ENCODE measurements at places on chromosomes 6 and 20. TPM values are rescaled to one million over a fixed set of nuclear protein-coding genes. Genes with fewer than 3 reads are reported as not detected.
A peak's percentile ranks its signal among the peaks of the same experiment; 100 is the strongest.

The TBX18 gene
- 85.4 TPM for total RNA-seq

The DEF6 gene
- total RNA-seq: 9.1 TPM

The SLC17A1 gene
- not detected for total RNA-seq

The HSPA1L gene
- 1.2 TPM for total RNA-seq

The CASP8AP2 gene
- 13.9 TPM for total RNA-seq

The LAMA5 gene
- total RNA-seq: 289 TPM

The DZANK1 gene
- total RNA-seq: 3.2 TPM

The KIF25 gene
- total RNA-seq: not detected

The PNLDC1 gene
- total RNA-seq: not detected

- DNase-seq: no peak
These were observed 101.6 kb downstream of the TAF4 start for GRCh38 chr20:61963885-61964674.

DNA sequence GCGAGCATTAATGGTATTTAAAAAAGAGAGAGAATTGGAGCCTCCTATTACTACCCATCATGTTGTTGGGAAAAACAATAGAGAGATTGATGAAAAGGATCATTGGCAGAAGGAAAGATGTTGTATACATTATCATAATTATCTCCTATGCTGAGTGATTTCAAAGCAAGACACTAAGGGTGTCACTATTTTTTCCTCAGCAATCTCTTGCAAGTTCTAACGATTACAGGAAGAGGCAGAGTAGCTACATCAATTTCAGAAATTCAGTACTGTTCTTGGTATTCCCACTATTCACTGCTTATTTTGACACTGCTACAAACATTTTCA is 891.2 kb downstream of the C6orf118 start:
- DNase-seq: no peak

DNA sequence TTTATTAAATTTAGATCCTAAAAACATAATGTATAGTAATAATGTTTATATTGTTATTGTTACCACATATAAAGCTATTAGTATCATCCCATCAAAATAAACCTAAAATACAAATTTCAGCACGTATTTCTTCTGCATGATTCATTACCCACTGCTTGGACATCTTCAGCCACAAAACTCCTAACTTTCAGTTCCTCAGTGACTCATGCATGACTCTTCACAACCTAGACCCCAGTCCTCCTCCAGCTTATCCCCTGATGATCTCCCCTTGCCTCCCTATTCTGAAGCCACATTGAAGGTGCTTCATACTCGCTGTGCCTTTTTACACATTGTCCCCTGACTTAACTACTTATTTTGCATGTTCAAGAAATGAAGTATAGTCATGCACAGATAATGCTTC is 11.2 kb upstream of the GPRC6A start:
- DNase-seq: no peak

DNA sequence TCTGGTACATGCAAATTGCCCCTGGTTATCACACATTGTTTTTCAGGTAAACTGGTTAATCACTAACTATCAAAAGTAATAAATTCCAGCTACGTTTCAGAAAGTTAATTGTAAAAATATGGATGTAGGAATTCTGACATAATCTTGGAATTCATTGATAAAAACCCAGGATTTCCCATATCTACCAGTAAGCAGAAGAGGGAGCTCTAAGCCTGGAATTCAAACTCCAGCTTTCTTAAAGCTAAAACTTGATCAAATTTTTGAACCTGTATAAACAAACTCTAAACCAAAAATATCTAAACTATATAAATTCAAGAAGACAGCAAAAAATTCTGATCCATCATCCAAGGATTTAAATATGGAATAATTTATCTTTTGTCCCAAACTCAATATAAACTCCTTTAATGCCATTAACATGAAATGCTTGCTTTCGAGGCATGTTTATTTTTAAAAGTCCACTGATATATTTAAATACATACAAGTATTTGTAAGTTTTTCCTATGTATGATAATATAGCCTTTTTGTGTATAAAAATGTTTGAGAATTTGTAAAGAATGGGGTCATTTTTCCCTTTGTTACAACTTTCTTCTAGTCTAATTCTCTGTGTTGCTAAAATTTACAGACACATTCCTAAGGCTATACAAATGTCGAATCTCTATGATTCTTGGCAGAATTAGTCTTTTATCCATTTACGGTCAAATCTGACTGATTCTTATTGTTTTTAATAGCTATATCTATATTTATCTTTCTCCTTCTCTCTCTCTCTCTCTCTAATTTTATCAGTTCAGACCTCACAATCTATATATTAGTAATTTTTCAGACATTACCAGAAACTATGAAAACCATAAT is 91.4 kb upstream of the RNF217 start:
- no peak for DNase-seq

DNA sequence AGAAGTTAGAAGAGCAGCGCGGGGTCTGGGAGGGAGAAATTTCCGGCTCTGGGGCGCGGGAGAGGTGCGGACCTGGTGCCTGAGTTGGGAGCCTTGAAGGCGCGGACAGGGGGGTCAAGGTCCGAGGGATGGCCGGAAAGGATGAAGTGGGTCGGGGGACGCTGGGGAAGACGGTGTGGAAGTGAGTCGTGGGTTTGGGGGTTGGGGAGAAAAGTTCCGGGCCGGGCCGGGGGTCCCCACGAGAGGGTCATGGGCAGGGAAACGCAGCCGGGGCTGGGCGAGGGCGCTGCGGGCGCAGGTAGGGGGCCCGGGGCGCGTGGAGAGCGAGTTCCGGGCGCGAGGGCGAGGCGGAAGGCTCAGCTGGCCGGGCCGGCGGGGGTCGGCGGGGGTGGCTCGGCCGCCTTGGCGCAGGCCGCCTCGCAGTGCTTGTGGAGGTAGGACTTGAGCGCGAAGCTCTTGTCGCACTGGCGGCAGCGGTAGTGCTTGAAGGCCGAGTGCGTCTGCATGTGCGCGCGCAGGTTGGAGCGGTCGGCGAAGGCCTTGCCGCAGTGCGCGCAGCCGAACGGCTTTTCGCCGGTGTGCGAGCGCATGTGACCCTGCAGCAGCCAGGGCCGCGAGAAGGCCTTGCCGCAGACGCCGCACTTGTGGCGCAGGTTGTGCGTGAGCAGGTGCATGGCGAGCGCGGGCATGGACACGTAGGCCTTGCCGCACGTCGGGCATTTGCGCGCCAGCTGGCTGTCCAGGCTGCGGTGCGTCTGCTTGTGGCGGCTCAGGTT is 10.5 kb upstream of the SRXN1 start:
- DNase-seq: no peak

DNA sequence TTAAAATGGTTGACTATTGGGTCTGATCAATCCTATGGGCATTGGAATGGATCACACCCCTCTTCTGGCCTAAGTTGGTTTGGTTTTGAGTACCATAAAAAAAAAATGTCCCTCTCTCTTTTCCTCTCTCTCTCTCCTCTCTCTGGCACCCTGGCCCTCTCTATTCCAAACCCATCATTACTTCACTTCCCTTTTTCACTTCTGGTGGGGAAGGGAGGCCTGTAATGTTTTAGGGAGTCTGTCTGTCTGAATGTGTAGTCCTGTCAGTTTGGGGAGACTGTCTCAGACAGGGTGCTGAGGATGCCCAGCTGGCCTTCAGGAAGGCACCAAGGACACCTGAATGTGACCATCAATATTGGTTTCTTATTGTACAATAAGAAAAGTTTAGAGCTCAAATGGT is 165.8 kb downstream of the CD24 start:
- no peak for DNase-seq

- no peak for DNase-seq
These were observed 1.9 kb downstream of the FOXA2 start for GRCh38 chr20:22582386-22582963.

DNA sequence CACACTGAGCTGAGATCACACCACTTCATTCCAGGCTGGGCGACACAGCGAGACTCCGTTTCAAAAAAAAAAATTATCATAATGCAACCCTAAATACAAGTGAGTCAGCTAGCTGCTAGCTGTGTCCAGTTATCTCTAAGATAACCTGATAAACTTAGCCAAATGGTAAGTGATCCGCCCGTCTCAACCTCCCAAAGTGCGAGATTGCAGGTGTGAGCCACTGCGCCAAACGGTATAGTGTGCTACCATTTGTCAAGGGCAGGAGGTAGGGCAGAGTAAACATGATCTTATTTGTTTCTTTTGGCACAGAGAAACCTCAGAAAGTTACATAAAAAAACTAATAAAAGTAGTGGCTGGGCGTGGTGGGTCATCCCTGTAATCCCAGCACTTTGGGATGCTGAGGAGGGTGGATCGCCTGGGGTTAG is 4.7 kb upstream of the C6orf132 start:
- no peak for DNase-seq

DNA sequence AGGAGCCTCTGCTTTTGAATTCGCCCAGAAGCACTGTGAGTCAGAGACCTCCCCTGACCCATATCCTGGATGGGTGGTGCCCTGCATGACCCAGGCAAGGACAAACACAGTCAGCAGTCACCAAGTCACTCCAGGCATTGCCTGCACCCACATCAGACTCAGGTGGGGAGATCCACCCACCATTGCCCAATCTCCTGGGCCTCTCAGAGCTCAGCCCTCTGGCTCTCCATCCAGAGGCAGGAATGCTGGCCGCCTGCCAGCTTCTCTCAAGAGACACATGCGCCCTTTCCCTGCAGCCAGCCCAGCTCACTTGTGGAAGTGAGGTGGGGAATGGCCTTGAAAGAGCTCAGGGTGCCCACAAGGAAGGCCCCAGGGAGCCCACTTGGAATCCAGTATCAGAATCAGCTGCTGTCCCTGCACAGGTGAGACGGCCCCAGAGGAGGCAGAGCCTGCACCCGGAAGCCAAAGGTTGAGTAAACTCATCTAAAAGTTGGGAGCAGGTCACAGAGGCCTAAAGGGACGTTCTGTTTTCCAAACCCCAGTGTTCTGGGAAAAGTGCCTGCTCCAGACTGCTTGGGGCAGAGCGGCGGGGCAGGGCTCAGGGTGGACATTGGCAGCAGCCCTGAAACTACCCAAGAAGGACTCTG is 129.8 kb downstream of the PREX1 start:
- peak; percentile 79 for DNase-seq

DNA sequence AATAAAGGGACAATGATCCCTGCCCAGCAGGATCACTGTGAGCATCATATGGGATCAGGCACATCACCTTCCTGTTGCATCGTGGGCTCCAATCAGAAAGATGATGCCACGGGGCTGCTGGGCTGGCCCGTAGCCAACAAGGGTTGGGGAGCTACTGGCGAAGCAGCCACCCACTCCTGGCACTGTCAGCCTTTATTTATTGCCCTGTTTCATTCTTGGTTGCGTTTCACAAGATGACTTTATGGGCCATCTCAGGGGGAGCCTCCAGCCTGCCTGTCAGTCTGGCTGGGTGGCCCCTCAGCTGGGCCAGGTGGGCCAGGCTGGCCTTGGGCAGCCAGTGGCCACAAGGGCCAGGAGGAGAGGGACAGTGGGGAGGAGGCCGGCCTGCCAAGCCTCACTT is 17.3 kb downstream of the VSTM2L start:
- DNase-seq: no peak

DNA sequence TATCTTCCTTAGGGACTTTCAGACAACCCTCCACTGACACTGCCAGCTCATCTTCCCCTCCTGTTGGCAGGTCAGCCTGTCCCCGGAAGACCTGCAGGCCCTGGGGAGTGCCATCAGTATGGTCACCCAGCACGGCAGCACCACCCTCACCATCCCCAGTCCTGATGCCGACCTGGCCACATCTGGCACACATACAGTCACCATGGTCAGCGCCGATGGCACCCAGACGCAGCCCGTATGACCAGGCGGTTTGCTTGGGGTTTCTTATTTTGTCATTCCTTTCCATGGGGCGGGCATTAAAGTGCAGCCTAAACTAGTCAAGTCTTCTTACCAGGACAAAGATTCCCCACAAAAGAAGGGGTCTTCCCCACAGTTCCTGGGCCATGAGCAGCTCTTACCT is 3.9 kb upstream of the DEF6 start:
- no peak for DNase-seq

DNA sequence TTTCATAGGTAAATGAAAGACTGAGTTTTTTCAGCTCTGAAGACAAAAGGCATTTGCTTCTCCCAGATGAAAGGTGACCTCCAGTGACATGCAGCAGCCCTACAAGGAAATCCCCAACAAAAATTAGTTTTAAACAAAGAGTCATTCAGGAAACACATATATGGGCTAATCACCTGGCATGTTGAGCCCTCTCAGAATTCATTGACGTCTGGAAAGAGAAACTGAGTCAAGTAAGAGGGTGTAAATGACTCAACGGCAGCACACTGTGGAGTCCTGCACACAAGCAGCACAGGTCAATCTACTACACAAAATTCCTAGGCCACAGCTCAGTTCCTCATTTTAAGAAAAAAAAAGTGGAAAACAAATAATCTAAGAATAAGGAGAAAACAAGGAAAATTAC is 592.3 kb downstream of the EPHA7 start:
- no peak for DNase-seq

DNA sequence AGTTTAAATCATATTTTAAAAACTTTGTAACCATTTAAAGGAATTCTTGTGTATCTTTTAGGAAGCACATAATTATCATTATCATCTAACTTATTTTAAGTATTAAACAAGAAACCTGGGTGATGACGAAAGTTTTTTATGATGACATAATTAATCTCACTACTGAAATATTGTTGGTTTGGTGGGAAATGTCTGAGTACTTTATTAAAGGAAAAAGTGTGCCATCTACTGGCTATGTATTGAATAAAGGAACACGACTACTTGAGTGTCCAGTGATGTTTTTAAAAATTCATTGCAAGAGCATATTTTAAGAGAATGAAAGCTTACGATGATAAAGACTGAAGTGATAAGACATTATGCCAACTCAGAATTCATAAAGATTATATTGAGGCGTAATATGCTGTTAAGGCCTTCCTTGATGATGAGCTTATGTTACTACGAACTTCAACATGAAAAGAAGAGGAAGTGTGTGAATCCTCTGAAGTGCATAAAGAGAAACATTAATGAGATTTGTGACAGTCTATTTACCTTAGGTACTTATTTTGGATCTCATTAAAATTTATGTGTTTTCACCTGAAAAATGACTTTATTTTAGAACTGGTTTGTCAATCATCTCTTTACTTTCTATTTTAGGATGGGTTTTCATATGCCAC is 12.0 kb upstream of the TRMT11 start:
- DNase-seq: no peak

DNA sequence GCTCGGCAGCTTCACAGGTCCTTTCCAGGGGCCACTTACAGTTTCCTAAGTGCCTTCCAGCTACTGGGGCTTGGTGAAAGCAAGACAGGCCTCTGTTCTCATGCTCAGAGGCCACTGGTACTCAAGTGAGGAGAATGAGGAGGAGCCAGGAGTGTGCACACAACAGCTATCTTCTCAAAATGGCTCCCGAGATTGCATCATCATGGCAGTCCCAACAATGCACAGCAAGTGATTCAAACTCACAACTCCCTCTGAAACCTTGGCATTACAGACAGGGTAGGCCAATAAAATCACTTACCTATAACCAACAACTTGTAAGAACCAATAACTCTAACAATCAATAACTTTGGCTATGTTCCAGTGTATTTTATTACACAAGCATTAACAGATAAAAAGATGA is 77.4 kb downstream of the RALGAPA2 start:
- no peak for DNase-seq

GRCh38 chr20:60424267-60424902 is 466.2 kb downstream of the CDH26 start:
- DNase-seq: no peak

GRCh38 chr6:4480788-4481735 is 295.1 kb upstream of the CDYL start:
- DNase-seq: no peak
